ENCODE measurements at places on chromosomes 13 and 19.

GRCh38 chr19:16470911-16471811, 609 bp downstream of the EPS15L1 start:
- DNase-seq, result peak; percentile 35

- DNase-seq, result no peak
Measured at GRCh38 chr13:45928843-45929242, 77.3 kb upstream of the SIAH3 start.

DNA sequence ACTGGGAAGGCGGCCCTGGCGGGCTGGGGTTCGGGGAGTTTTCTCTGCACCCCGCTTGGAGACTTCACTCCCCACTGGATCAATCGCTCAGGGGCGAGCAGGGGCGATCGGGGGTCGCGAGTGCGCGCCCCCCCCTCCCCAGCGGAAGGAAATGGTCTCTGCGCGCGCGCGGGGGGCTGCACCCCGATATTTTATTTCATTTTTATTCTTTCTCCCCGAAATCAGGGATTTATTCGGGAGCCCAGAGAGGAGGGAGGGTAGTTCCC, 421 bp downstream of the ARID3A start:
- DNase-seq, result no peak

DNA sequence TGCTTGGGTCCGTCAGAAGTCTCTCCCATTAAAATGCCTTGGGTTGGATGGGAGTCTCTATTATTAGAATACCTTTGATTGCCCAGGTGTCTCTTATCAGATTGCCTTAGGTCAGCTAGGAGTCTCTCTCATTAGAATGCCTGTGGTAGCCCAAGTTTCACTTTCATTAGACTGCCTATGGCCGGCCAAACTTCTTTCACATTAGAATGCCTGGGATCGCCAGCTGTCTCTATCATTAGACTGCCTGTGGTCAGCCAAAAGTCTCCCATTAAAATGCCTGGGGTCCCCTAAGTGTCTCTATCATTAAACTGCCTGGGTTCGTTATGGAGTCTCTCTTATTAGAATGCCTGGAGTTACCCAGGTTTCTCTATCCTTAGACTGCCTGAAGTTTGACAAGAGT, 1476.7 kb downstream of the UQCRFS1 start:
- no peak for DNase-seq

GRCh38 chr13:75790198-75790970, 154.3 kb downstream of the LMO7 start:
- no peak for DNase-seq

DNA sequence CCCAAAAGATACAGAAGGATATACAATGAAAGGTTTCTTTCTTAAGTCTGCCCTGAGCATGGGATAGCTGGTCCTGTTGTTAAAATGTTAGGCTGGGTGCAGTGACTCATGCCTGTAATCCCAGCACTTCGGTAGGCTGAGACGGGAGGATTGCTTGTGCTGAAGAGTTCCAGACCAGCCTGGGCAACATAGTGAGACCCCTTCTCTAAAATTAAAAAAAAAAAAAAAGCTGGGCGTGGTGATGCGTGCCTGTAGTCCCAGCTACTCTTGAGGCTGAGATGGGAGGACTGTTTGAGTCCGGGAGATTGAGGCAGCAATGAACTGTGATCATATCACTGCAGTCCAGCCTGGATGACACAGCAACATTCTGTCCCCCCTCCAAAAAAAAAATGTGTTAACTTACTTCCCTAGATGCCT, 52.5 kb upstream of the SHKBP1 start:
- no peak for DNase-seq

DNA sequence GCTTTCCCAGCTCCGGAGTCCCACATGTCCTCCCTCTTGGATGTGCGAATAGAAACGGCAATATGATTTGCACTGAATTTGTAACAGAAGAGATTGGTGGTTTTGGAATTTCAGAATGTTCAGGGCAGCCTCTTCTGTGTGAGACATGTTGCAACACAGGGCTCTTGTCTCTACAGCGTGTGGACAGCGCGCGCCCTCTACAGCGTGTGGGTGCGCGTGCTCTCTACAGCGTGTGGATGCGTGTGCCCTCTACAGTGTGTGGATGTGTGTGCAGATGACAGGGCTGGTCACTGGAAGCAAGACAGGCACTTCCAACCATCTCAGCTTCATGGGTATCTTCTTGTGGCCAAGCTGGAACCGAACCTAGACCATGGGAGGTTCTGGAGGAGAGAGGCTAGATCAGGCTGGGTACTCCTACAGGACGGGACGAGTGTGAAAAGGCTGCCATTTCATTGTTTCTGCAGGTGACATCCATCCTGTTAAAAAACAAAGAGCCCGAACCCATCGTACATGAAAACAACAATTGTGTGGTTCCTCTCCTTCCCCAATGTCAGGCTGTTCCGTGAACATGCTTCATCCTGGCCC, 78.4 kb downstream of the TEX29 start:
- DNase-seq, result no peak

DNA sequence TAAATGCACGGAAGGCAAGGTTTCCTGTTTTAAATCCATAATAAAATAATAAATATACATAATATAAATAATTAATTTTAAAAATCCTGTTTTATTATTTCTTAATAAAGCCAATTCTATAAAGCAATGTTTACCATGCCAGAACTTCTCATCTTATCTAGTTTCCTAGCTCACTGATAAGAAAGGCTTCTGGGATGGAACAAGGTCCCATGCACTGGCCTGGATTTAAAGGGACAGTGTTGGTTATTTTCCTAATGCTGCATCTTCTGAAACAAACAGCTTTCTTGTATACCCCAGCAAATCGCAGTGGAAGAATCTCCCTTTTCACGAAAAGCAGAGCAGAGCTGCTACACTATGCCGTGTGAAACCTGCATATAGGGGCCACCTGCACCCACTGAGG, 68.8 kb downstream of the LNX2 start:
- no peak for DNase-seq

DNA sequence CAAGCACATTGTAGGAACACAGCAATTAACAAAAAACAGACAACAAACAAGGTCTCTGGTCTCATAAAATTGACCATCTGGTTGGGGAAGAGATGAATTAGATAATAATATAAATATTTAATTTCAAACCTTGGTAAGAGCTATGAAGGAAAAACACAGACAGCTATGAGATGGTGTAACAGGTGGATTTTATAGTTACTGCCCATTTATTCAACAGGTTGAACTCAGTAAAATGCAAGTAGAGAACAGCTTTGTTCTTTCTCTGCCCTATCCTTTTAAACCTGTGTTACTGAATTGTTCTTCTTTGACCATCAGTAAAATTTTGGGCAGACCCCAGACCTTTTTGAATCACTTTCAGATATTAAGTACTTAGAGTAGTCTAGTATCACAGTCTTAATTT, 77.6 kb upstream of the FAM216B start:
- DNase-seq, result no peak

DNA sequence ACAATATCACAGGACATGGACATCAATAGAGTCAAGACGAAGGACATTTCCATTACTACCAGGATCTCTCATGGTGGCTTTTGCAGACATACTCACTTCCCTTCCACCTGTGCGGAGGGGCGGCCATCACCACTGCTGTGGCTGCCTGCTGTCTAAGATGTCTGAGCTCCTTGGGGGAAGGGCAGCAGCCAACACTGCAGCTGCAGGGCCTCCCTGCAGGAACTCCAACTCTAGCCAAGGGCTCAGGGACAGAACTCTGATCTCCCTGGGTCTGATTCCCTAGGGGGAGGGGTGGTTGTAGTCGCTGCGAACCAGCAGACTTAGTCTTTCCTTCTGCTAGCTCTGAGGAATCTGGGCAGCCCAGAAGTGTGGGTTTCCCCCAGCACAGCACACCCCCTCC, 78.9 kb upstream of the ANKRD10 start:
- DNase-seq, result no peak

- DNase-seq, result peak; percentile 49
Measured at GRCh38 chr19:44796701-44797115, 12.2 kb upstream of the BCAM start.

- DNase-seq, result no peak
Measured at GRCh38 chr13:97498419-97498818, 64.5 kb downstream of the RAP2A start.

GRCh38 chr13:23778002-23778652, 111.1 kb downstream of the MIPEP start:
- DNase-seq, result peak; percentile 17

GRCh38 chr19:46513461-46514236, 18.0 kb upstream of the PNMA8B start:
- DNase-seq, result peak; percentile 92

GRCh38 chr19:36577271-36577996, 4.3 kb upstream of the ZNF529 start:
- DNase-seq, result no peak

GRCh38 chr13:110571896-110572777, 10.6 kb upstream of the RAB20 start:
- DNase-seq, result no peak

- DNase-seq, result peak; percentile 70
Measured at GRCh38 chr13:73767747-73768315, 366.4 kb downstream of the KLF12 start.

DNA sequence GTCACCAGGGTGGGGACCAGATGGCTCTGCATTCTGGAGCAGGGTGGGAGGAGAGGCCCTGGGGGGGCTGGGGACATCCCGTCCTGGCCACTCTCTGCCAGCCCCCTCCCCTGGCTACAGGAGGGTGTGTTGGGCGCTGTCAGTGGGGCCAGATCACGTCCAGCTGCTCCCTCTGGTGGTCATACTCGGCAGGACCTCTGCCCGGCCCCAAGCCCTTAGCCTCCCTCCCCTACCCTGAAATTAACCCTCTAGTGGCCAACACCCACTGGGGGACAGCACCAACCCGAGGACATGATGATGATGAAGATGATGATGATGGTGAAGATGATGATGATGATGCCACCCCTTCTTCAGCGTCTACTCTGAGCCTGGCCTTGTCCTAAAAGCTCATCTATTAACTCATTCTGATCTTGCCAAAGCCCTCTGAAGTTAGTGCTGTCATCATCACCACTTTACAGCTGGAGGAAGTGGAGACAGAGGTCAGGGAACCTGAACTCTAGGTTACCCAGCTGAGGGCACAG, 590 bp upstream of the LGI4 start:
- peak; percentile 71 for DNase-seq
